ENCODE measurements at places on chromosomes 2 and 18. TPM values are rescaled to one million over a fixed set of nuclear protein-coding genes. Genes with fewer than 3 reads are reported as not detected.

The SH3RF3 gene
- polyA plus RNA-seq: not detected

The OSGEPL1 gene
- polyA plus RNA-seq: 9.3 TPM

The ZEB2 gene
- 51.5 TPM for polyA plus RNA-seq

The MC4R gene
- not detected for polyA plus RNA-seq

The HOXD12 gene
- not detected for polyA plus RNA-seq

The OTX1 gene
- polyA plus RNA-seq: not detected

The CMPK2 gene
- polyA plus RNA-seq: 4.6 TPM

The SLC5A7 gene
- polyA plus RNA-seq: not detected
